SK-N-SH (cell line): ENCODE measurements at places on chromosomes 2 and 18. TPM values are rescaled to one million over a fixed set of nuclear protein-coding genes. Genes with fewer than 3 reads are reported as not detected.

The POLR1A gene
- polyA plus RNA-seq, result 5.5 and 6.1 TPM in 2 replicates

The B3GNT7 gene
- polyA plus RNA-seq, result 0.05 and 0.12 TPM in 2 replicates

The MLPH gene
- polyA plus RNA-seq, result 84.8 and 93.6 TPM in 2 replicates

The CXCR2 gene
- not detected in 2 replicates for polyA plus RNA-seq

The CABYR gene
- 15.0 and 15.2 TPM in 2 replicates for polyA plus RNA-seq

The DSG1 gene
- 0.02 TPM in 1 of 2 replicates, not detected in the other for polyA plus RNA-seq

The VIL1 gene
- under 0.01 and 0.02 TPM in 2 replicates for polyA plus RNA-seq

The GYPC gene
- not detected in 2 replicates for polyA plus RNA-seq

- no peak for DNase-seq
These were observed 50.3 kb downstream of the SH2D6 start for GRCh38 chr2:85468704-85469349.

DNA sequence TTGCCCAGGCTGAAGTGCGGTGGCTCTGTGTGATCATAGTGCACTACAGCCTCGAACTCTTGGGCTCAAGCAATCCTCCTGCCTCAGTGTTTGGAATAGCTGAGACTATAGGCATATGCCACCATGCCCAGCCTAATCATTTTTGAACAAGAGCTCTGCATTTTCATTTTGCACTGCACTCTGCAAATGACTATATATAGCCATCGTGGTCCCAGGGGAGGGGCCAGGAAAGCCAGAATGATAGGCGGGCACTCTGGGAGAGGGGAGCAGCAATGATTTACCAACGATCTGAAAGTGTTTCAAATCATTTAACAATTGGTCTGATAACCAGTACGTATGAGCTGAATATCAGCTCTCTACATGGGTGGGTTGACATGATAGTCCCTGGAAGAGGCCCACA, 22.3 kb upstream of the ST3GAL5 start:
- no peak for DNase-seq

GRCh38 chr2:171798156-171798820, 95.8 kb downstream of the SLC25A12 start:
- no peak for DNase-seq

- no peak for DNase-seq
These were observed 110.5 kb downstream of the GATA6 start for GRCh38 chr18:22279741-22280452.

- no peak for DNase-seq
These were observed 7.9 kb downstream of the RDH14 start for GRCh38 chr2:18552351-18553077.

GRCh38 chr2:48194641-48195040, 288.3 kb upstream of the FBXO11 start:
- no peak for DNase-seq

DNA sequence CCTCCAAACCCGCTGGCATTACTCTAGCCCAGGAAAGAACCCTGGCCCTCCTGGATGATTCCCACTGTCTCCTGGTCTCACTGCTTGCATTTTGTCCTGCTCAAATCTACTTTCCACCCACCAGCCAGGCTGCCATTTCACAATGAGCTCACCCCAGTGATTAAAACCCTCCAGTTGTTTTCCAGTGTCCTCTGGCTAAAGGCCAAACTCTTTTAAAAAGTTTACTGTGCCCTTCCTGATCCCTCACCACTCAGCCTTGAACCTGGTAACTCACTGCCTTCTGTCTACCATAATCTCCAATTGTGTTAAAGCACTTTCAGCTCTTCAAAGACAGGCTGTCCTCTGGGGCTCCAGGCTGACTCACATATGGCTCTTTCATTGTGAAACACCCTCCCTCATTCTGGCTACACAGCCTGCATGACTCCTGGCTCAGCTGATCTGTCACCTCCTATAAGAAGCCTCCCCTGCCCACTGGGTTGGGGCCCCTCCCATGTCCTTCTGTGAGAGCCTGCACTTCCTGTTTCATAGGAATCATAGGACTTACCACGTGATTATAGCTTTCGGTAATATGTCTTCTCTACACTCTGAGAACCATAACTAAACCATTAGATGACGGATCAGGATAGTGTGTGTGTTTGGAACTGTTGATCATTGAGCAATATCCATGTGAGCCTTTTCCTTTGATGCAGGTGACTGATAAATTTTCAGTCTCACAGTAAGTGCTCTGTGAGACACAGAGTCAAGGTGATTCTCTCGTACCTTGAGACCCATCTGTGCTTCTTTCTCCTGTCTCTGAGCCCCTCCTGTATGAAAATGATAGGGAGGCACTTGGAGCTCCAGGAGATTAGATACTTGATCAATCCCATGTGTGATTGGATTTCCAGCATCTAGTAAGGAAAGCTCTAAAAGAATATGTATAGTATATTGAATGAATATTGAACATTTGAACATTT, 590.8 kb upstream of the ID2 start:
- DNase-seq, result no peak

GRCh38 chr2:33104052-33104623, 157.4 kb downstream of the LTBP1 start:
- DNase-seq, result no peak
